ENCODE measurements at places on chromosomes 3 and 15. TPM values are rescaled to one million over a fixed set of nuclear protein-coding genes. Genes with fewer than 3 reads are reported as not detected.

The NEK11 gene
- total RNA-seq, result 3.1 TPM

The SLC9C1 gene
- not detected for total RNA-seq

The CAMK2N2 gene
- not detected for total RNA-seq

The POLG gene
- total RNA-seq, result 138 TPM

The GPR149 gene
- not detected for total RNA-seq

The LSMEM2 gene
- not detected for total RNA-seq

The SPINK8 gene
- total RNA-seq, result not detected

The HIGD1A gene
- total RNA-seq, result 44.5 TPM

The GABRG3 gene
- total RNA-seq, result not detected

The IL17RB gene
- 0.42 TPM for total RNA-seq

The CCR8 gene
- total RNA-seq, result 1.2 TPM

The LRCH3 gene
- total RNA-seq, result 83.4 TPM

The PTH1R gene
- not detected for total RNA-seq

The SCAMP2 gene
- 100 TPM for total RNA-seq

The PSTPIP1 gene
- total RNA-seq, result 238 TPM

The IL17RC gene
- not detected for total RNA-seq

The FURIN gene
- total RNA-seq, result 63.5 TPM

The UCN2 gene
- not detected for total RNA-seq

The CCR2 gene
- 53.0 TPM for total RNA-seq

All from activated naive CD8-positive, alpha-beta T cell treated with anti-CD3 and anti-CD28 coated beads, Interleukin-2, amount 10 ng/mL, durations not matched to agents 7 days and 5 days (primary cell).